Activated naive CD8-positive, alpha-beta T cell treated with anti-CD3 and anti-CD28 coated beads for 36 hours (primary cell): ENCODE measurements at places on chromosomes 1 and 21. TPM values are rescaled to one million over a fixed set of nuclear protein-coding genes. Genes with fewer than 3 reads are reported as not detected.

The ECM1 gene
- total RNA-seq = 0.88 TPM

GRCh38 chr1:48966583-48966982 lies 189.9 kb upstream of the BEND5 start:
- DNase-seq = no peak

DNA sequence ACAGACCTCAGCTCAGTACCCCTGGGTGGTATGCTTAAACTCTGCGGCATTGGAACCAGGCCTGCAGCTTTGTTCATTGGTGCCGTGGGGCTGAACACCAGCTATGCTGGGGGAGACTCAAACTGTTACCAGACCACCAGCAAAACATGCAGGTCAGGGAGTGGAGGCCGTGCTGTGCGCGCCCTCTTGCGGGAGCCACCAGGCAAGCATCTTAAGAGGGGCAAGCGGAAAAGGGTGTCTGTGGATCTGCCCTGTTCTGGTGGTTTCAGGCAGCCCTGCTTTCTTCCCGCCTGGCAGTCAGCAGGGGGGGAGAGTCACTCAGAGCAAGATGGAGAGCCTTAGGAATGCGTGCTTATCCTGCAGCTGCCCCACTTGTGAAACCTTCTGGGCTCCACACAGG lies 276.9 kb upstream of the ZRANB2 start:
- no peak for DNase-seq

DNA sequence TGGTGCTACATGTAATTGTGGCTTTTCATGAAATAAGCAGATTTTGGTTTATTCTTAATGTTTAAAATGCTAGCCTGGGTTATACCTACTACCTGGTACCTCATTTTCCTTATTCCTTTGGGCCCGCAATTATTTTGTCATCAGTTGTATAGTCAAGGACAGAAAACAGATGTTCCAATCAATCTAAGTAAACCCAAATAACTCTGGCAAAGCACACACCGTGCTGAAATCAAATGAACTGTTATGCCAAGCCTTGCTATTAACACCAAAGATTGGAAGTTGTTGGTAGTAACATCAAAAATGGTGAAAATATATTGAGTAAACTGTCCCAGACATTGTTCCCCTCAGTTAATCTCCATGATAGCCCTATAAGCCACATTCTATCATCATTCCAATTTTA lies 248.9 kb downstream of the FGGY start:
- no peak for DNase-seq

DNA sequence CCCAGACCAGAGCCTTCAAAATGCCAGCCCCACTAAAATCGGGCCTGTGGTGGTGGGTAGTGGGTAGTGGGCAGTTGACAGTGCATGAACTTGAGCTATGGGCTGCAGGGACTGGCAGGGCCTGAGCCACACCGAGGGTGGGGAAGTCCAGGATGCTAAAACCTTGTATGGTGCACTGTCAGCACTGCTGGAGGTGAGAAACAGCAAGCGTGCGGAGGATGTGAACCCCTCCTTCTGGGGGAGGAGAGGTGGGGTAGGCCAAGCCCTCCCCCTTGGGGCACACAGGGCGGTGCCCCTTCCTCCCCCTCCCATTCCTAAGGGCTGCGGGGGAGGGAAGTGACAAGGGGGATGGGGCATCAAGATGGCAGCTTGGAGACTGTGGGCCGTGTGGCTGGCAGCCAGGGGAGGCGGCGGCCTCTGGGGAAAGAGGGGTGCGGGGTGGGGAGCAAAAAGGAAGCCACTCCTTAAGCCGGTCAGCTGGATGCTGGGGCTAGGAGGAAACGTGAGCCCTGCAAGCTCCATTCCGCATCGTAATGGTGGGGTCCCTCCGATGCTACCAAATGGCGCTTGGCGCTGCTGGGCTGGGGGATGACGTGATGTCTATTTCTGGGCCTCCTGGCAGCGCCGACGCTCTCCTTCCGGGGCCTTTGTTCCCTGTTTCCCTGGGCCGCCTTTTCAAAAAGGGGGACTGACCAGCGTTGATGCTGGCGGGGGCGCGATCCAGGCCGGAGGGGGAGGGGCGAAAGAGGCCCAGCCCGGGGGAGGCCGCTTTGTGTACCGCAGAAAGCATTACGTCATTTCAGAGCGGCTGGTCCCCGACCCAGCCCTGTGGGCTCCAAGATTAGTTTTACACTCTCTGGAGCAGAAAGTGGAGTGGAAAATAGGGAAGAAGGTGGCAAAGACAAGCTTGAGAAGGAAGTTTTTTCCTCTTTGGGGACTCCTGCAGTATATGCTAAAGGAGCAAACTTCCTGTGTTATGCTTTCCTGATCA lies 809 bp downstream of the SYT11 start:
- DNase-seq = peak; percentile 68
